NB4 (cell line): ENCODE measurements at places on chromosomes 16 and 17.

DNA sequence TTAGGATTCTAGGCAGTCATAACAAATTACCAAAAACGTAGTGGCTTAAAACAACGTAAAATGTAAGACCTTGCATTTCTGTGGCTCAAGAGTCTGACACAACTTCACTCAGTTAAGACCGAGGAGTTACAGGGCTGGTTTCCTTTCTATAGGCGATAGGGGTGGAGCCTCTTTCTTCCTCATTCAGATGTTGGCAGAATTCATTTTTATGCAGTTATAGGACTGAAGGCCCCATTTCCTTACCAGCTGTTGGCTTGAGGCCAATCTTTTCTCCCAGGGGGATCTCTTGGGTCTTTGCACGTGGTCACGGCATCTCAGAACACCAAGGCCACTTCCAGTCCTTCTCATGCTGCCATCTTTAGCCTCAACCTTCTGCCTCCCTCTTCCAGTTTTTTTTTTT is 145.2 kb downstream of the KCNJ2 start:
- DNase-seq = peak; percentile 57

GRCh38 chr16:31451681-31452351 is 7.5 kb upstream of the ARMC5 start:
- peak; percentile 57 for DNase-seq

GRCh38 chr17:60230358-60230757 is 80.6 kb downstream of the CA4 start:
- DNase-seq = no peak

GRCh38 chr16:14510939-14511799 is 118.9 kb downstream of the PARN start:
- no peak for DNase-seq

DNA sequence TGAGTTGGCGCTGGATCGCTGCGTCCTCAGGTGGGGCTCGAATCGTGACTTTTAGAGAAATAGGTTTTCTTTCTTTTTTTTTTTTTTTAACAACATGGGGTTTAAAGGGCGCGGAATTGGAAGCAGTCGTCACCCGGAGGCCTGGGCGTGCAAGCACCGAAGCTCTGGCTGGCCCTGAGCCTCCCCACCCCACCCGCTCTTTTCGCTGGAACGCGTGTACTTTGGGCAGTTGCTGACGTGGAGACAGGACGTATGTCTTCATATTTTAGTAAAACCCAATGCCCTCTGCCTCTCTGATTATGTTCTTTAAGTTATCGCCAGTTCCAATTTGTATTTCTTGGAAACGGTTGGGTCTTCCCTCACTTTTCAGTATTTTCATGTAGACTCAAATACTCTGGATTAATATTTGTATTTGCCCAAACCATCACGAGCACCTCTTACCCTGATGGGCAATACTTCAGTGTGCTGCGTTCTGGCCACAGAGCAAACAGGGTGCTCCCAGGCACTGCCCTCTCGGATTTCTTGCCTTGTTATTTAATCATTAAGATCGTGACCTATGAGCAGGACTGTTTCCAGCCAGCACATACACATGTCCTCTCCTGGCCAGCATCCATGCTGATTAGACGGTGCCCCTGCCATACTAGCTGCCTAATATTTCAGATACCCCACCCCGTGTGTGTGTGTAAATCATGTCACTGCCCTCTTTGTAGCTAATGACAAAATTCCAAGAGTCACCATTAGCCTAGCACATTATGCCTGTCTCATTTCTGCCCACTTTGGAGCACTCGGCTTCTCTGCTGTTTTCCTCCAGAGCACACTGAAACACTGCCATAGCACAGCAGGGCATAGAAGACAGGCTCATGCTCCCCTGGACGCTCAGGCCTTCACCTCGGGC is 805 bp upstream of the C16orf95 start:
- peak; percentile 69 for DNase-seq

DNA sequence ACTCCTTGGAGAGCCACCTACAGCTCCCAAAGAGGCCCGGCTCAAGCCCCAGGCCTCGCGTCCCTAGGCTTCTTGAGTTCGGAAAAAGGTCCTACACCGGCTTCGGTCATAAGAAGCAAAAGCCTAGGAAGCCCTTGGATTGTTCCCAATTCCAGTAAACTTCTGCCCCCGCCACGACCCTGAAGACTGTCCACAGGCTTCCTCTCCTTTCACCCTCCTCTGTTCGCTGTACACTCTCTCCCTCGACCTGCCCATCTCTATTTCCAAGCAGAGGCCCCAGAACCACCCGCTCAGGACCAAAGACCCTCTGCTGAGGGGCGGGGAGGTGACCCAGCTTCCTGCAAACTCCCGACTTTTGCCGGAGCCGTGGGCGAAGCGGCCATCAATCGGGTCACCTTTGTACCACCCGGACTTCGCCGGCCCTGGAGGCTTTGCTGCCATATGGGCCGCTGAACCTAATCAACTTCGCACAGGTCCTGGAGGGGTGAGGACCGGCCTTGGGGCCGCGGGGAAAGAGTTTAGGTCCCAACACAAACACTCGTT is 2.7 kb downstream of the HOXB2 start:
- DNase-seq = no peak

DNA sequence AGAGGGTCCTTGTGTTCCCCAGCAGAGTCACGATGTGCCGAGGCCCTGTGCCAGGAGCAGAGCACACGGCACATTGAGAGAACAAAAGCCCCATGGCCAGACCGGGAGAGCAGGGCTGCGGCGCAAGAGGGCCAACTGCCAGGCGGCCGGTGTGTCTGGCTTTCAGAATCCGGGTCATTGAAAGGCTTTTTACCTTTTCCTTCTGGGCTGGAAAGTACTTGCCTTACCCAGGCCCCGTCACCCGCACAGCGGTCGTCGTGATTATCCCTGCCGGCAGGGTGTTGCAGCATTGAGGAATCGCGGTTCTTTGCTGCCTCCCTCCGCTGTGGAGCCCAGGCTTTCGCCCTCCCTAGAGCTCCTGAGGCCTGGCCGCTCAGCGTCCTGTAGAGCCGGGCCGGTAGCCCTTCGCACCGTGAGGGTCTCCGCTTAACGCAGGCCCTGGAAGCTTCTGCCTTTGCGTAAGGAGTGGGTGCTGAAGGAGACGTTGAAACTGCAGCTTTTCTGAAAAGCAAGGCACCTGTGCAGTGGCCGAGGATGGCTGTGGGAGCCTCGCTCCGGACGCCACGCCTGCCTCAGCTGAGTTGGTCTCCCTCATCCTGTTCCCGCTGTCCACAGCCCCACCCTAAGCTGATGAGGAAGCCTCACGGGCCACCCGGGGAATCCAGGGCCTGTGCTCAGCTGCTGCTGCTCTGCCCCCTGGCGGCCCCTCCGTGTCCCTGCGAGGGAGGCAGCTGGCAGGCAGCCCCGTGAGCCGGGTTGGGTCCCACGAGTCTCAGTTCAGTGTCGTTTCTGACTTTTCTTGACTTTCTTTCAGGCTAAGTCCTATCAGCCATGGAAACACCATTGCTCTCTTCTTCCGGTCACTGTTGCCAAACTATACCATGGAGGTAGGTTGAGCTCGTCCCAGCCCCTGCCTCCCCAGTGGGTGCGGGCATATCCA is 8.6 kb upstream of the MC1R start:
- DNase-seq = peak; percentile 69

- no peak for DNase-seq
These were observed 155.7 kb downstream of the CCDC182 start for GRCh38 chr17:57589151-57590034.

- DNase-seq = no peak
These were observed 12.3 kb downstream of the DLG4 start for GRCh38 chr17:7207120-7208001.

DNA sequence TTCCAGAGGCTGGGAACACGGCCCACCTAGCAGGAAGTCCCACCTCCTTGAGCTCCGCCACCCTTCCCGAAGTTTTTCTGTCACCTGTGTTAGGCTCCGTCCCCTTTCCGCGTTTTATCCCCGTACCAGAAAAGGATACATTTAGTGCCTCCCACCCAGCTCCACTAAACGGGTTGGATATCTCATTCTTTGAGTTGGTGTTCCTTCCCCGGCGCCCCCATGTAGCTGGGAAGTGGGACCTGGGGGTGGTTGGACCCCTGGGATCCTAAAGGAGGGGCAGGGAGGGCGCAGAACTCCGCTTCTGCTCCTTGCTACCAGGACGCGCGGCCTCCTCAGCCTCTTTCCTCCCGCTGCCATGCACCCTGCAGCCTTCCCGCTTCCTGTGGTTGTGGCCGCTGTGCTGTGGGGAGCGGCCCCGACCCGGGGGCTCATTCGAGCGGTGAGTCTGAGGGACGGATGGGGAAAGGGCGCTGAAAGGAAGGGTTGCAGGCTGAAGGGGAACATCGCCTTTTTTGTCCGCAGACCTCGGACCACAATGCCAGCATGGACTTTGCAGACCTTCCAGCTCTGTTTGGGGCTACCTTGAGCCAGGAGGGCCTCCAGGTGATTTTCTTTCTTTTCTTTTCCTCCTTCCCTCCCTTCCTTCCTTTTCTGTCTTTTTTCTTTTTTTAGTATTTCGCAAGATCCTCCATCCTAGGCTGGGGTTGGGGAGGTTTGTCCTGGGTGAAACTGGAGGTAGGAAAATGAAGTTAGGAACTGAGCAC is 669 bp downstream of the RNF167 start:
- peak; percentile 59 for DNase-seq

DNA sequence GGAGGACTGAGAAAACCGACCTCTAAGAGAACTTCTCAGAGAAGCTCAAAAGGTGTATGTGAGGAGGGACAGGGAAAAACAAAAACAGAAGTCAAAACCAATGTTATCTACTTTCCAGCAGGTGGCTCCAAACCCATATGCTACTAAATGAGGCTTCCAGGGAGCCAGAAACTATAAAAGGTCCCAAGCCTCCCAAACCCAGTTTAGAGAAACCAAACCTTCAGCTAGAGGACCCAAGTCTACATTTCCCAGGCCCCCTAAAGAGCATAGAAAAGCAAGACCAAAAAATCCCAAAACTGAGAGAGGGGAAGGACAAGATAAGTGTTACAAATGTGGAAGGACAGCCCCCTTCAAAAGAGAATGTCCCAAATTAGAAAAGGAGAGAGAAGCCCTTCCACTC is 3.7 kb downstream of the HPR start:
- peak; percentile 66 for DNase-seq

DNA sequence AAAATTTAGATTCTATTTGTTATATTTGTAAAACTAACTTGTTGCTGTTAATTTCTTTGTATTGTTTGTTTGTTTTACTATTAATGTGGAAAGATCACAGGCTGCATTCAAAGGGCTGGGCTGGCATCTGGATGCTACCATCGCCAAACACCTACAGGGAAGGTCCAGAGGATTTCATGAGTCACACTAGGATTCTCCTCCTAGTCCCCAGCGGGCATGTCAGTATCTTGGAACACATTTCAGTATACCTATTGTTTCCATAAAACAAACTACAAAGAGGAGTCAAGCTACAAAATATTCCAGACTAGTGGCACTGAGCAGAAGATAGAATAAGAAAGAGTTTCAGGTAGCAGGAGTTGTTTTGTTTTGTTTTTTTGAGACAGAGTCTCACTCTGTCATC is 55.3 kb downstream of the NOG start:
- no peak for DNase-seq

DNA sequence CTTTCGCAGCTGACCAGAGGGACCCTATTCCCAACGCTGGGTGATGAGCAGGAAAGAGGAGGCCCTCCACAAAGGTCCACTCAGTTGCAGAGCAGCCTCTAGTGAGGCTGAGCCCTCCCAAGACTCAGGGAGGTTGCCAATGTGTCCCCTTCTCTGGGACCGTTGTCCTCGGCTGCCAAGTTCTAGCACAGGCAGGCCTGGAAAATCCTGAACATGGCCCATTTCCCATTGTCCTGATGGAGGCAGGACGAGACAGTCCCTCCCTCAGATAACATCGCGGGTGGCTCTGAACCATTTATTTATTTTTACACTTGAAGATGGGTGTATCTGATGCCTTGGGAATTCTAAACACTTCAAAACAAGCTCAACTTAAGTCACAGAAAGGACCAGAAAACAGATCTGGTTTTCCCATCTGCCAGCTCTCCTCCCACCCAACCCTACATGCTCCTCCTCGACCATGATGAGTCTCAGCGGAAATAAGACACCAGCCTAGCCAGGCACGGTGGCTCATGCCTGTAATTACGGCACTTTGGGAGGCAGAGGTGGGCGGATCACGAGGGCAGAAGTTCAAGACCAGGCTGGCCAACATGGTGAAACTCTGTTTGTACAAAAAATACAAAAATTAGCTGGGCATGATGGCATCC is 12.8 kb downstream of the CDIP1 start:
- no peak for DNase-seq

- DNase-seq = peak; percentile 80
These were observed 33.2 kb upstream of the PLCG2 start for GRCh38 chr16:81745704-81746558.

GRCh38 chr17:68182940-68183551 is 64.8 kb upstream of the AMZ2 start:
- DNase-seq = no peak

DNA sequence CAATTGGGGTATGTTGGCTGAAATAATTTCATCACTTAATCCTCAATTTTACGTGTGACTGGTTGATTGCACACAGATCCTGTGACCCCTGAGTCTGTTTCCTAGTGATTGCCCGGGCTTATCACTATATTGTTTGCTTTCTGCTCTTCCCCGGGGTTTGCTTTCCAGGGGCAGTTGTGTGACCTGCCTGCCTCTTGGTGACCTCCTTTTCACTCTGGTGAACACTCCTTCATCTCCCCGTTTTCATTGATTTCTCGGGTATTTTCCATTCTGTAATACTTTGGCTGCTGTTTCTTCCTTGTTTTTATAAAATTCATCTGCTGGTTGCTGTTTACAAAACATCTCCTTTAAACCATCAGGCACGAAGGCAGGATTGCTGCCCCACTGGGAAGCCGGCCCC is 36.0 kb downstream of the NTN1 start:
- DNase-seq = no peak

DNA sequence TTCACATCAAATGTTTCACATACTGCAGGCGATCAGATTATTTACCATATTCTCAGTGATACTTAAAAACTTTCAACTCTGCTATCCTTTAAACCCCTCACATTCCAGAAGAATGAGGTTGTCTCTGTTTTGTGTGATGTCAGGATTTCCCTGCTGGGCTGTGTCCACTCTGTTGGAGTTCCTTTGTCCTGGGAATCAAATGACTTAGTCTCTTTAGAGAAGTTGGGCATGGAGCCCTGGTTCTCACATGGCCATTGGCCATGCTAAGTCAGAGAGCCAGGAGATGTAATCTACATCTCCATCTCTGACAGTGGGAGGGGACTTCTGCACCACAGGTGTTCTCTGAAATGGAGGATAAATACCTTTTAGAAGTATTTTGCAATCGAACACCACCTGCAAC is 205.1 kb upstream of the MAF start:
- no peak for DNase-seq

GRCh38 chr16:1771188-1771863 is at the start of gene NME3:
Gene NME3, minus strand, starts transcription at chr16:1771543. Its CDS starts 9 bp downstream, at chr16:1771534.
- peak; percentile 73 for DNase-seq
